ENCODE measurements at places on chromosomes 6 and 20. TPM values are rescaled to one million over a fixed set of nuclear protein-coding genes. Genes with fewer than 3 reads are reported as not detected.

GRCh38 chr6:73655341-73655917, 1.6 kb upstream of the SLC17A5 start:
- no peak for DNase-seq

- no peak for DNase-seq
These were observed 10.9 kb upstream of the MRS2 start for GRCh38 chr6:24391756-24392405.

GRCh38 chr6:38755874-38756273, 40.8 kb downstream of the DNAH8 start:
- no peak for DNase-seq

- DNase-seq, result no peak
These were observed 36.4 kb upstream of the SAMD3 start for GRCh38 chr6:130259140-130259539.

- no peak for DNase-seq
These were observed 70.6 kb downstream of the HDDC2 start for GRCh38 chr6:125231133-125231532.

- no peak for DNase-seq
These were observed 217.4 kb upstream of the PLCB4 start for GRCh38 chr20:8851446-8851845.

DNA sequence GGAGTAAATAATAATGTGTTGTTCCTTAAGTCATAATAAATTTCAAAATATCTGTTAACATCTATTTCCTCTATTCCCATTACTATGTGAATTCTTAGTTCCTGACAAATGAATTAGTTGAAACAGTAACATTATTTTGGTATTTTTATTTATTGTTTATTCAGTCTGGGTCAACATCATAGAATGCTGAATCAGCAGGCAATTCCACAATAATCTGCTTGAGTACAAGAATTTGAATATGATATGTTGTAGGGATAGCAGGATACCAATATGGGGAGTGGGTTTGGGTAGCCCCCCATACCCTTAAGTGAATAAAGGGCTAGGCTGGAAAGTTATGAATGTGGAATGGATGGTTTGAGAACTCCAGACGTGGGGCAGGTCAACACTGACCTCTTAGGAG, 373.2 kb upstream of the CHD6 start:
- no peak for DNase-seq

DNA sequence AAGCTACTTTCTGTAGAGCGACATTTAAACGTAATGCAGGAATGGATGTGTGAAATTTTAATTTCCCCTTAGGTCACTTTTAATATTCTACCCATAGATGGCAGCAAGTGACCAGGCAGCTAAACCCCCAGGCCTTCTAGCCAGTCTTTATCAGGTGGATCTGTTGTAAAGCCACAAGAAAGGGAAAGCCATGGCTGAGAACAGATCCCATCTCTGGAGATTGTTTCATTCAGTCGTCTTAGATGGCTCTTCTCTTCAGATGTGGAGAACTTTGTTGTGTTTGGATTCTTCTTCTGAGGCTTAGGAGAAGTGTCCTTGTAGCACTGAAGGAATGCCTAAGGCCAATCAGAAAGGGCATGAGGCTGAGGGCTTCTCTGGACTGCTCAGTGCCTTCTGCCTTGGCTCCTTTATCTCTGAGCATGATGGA, 15.8 kb upstream of the RNF182 start:
- peak; percentile 76 for DNase-seq

DNA sequence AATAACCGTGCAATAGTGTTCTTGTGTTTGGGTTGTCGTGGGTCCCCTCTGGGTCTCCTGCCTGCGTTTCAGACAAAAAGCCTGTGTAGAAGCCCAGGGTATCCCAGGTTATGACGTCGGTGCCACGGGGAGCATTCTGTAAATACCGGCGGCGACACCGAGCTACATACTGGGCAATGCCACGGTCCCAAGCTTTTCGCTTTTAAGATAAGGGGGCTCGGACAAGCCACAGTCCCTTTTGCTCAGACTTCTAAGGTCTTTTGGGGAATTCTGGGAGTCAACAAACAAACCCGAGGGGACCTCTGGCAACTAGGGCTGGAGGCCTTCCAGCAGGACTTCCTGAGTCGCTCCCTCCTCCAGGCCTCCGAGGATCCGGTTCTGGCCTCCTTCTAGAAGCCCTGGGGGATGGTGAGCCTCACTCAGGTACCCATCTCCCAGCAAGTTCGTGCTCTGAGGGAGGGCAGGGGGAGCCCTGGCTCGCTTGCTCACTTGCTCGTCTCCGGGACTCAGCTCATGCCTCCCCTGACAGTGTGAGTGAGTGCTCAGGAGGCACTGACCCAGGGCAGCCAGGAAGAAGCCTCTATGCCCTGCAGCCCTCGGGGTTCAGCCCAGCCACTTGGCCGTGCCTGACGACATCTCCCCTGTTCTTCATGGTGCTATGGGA, 62.4 kb upstream of the MRPS10 start:
- peak; percentile 50 for DNase-seq

DNA sequence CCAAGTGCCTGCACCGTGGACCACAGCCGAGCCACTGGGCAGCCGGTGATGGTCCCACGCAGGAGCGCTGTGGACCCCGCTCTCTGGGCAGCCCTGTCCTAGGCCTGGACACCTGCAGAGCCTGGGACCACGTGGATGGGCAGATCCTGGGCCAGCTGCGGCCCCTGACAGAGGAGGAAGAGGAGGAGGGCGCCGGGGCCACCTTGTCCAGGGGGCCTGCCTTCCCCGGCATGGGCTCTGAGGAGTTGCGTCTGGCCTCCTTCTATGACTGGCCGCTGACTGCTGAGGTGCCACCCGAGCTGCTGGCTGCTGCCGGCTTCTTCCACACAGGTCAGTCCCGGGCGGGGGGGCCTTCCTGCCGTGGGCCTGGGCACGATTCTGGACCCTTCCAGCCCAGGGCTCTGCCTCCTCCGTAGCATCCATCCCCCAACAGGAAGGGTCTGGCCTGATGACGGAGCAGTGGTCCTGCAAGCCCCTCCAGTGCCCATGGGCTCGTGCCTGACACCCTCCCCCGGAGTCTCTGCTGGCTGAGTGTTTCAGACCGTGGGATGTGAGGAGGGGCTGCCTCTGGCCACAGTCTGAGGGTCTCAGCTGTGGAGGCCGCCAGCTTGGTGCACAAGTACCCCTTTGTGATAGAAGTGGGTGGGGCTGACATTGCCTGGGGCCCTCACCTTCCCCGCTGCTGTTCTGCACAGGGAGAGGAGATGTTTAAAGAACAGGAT, 572 bp downstream of the BIRC7 start:
- DNase-seq, result no peak

GRCh38 chr6:25354078-25354932, 75.1 kb downstream of the CARMIL1 start:
- peak; percentile 86 for DNase-seq

- DNase-seq, result no peak
These were observed 92.9 kb downstream of the TASP1 start for GRCh38 chr20:13545790-13546189.

DNA sequence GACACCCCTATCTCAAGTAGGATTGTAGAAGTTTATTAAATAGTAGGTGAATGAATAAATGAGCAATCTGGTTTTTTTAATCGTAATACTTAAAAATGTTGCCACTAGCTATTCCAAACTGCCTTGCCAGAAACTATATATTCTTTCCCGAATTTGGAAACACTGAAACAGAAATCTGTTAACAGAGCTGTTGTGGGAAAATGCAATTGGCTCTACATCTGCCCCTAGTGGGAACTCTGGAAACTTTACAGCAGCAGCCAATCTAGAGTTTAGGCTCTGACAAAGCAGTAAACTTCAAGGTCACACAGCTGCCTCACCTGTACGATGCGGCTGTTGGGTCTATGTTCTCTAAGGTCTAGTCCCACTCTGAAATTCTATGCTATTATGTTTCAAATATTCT, 41.7 kb downstream of the SYNE1 start:
- DNase-seq, result peak; percentile 83

GRCh38 chr6:149080511-149080910, 237.0 kb upstream of the TAB2 start:
- DNase-seq, result no peak

- DNase-seq, result peak; percentile 89
These were observed 23.5 kb upstream of the CCN6 start for GRCh38 chr6:112030206-112030960.

GRCh38 chr20:6583134-6583738, 184.2 kb upstream of the BMP2 start:
- DNase-seq, result peak; percentile 62

GRCh38 chr6:105596284-105596755, 193.4 kb upstream of the PREP start:
- DNase-seq, result peak; percentile 74

Gene ROMO1
- 74.6 TPM for polyA plus RNA-seq

Gene DYNLT2
- 2.3 TPM for polyA plus RNA-seq

Gene VEGFA
- 89.9 TPM for polyA plus RNA-seq

Gene CCN5
- polyA plus RNA-seq, result 0.08 TPM

Gene CGA
- 3.1 TPM for polyA plus RNA-seq

Gene VARS2
- polyA plus RNA-seq, result 33.8 TPM

Gene PROKR2
- polyA plus RNA-seq, result not detected

Gene PACRG
- polyA plus RNA-seq, result 1.5 TPM

Gene ZNF165
- polyA plus RNA-seq, result 0.59 TPM

Gene MCHR2
- not detected for polyA plus RNA-seq

Gene GPLD1
- 1.7 TPM for polyA plus RNA-seq

Gene OXT
- 0.87 TPM for polyA plus RNA-seq

Gene LIME1
- 3.3 TPM for polyA plus RNA-seq

Gene DDR1
- polyA plus RNA-seq, result 81.4 TPM

Gene BCAS4
- 4.0 TPM for polyA plus RNA-seq
